ENCODE measurements at places on chromosomes 2 and 18.

DNA sequence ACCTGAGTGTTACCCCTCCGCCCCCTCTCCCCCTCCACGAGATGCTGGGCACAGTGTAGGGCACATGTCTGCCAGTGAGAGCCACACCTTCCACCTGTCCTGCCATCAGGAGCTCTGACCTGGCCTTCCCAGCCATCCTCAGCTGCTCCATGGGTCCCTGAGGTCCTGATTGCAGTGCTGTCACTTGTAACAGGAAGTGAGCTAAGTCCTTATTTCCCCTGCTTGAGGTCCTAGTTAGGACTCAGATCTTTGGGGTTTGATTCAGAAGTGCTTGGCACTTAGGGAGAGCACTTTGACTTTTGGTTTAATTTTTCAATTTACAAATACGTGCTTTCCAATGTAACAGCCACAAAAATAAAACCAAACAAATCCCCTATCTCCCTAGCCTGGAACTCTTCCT lies 125.5 kb downstream of the WDSUB1 start:
- no peak for DNase-seq

DNA sequence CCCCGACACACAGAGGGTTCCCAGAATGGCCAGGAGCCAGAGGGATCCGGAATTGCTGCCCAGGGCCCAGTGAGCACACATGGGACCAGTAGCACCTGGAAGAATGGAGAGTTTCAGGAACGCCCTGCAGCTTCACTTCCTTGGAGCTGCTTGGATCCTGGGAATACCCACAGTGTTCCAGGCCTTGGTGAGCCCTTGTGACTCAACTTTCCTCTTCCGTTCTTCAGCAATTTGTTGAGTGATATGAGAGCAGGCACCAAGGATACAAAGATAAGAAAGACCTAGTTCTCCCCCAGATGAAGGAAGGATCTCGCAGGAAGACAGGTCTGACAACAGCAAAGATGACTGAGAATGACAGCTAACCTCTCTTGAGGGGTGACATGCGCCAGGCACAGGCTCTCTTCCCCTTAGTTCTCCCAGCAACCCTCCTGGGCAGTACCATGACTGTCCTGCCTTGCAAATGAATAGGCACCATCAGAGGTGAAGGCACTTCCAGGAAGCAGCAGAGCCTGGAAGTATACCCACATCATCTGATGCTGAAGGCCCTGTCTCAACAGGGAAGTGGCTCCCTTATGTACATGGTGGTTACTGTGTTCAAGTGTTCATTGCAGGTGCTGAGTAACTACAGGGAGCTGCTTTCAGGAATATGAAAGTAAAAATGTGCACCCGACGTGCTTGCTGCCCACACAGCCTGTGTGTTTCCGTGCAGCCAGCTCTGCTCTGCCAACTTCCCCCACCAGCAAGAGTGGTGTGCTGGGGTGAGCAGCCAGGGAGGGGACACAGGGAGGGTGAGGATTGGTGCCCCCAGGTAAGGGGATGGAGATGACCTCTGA lies 116.2 kb downstream of the STPG4 start:
- DNase-seq = no peak

- no peak for DNase-seq
These were observed 414.4 kb upstream of the ACVR2A start for GRCh38 chr2:147430408-147430807.

- DNase-seq = no peak
These were observed 284.6 kb upstream of the KLHL29 start for GRCh38 chr2:23100406-23100805.

GRCh38 chr2:70702711-70703395 lies 65.1 kb downstream of the ADD2 start:
- DNase-seq = no peak

Measured in T1000 (cell line).